Stimulated activated CD8-positive, alpha-beta memory T cell treated with anti-CD3 and anti-CD28 coated beads, Interleukin-15, amount 100 ng/mL, for 4 hours (primary cell): ENCODE measurements at places on chromosomes 16 and 17.

DNA sequence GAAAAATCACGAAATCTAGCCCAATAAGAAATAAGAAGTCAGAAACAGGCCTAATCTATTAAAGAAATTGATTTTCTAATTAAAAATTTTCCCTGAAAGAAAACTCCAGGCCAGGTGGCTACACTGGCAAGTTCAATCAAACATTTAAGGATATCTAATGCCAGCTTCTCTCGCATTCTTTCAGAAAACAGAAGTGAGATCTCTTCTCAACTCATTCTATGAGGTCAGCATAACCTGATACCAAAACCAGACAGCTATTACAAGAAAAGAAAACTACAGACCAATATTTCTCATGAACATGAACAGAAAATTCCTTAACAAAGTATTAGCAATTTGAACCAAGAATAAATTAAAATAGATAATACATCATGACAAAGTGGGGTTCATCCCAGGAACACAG, 52.4 kb downstream of the AXIN2 start:
- DNase-seq: no peak

DNA sequence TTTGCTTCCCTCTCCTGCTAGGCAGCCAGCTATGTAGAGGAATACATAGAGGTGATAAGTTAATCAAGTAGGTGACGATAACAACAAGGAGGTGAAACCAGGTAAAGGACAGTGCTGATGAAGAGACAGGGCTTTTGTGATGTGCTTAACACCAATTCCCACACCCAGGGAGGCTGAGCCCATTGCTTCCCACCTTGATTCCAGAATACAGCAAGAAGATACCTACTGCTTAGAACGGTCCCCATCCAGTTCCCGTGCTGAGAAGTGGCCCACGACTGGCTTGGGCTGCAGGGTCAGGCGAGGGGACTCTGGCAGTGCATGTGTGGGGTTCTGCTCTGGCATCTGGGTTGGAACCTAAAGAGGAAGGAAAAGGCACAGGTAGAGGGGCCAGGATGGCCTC, 16.1 kb upstream of the GFAP start:
- DNase-seq: no peak

DNA sequence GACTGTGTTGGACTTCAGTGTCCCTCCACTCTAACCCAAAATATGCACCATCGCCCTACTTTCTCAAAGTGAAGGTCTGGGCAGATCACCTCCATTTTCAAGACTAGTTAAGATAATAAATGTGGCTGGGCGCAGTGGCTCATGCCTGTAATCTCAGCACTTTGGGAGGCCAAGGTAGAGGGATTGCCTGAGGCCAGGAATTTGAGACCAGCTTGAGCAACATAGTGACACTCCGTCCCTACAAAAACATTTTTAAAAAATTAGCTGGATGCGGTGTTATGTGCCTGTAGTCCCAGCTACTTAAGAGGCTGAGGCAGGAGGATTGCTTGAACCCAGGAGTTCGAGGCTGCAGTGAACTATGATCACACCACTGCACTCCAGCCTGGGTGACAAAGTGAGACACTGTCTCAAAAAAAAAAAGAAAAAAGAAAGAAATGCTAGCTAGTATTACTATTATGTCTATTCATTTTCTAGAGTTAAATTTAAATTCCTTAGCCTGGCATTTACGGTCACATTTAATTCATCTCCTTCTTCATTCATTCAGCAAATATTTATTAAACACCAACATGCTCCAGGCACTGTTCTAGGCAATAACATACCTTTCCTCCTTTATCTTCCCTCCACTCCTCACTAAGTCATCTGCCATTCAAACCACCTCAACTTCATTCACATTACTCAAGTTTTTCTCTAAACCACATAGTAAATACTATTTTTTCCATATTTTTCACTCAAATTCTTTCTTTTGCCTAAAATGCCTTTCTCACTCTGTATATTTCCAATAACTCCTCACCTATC, 96.1 kb upstream of the XYLT1 start:
- no peak for DNase-seq

DNA sequence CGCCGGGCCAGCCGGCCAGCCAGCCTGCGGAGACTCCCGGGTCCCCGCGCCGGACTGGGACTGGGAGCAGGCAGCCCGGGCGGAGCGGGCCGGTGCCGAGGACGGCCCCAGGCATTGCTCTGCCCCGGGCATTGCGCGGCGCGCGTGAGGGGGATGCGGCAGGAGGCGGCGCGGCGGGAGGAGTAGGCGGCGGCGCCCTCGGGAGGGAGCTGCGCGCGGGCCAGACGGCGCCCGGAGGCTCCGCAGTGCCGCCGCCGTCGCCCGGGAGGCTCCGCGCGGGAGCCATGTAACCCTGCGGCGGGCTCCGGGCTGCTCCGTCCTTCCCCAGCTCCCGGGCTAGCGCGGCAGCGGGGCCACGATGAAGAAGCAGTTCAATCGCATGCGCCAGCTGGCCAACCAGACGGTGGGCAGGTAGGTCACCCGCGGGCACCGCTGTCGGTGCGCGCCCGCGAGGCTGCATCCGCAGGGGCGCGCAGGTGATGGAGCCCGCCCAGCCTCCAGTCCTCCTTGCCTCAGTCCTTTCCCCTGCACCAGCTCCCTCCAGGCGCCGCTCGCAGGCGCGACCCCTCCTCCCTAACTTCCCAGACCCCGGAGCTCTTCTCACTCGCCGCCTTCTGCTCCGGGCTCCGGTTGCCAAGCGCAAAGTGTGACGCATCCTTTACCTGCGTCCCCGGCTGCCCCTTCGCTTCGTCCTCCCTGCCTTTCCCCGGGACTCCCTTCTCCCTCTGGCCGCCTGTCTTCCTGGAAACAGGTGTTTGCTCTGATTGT, at the start of gene ARHGAP44:
ARHGAP44 (plus strand) TSS at position 18 of the 768 bp plus-strand sequence; CDS start at position 359, 341 bp downstream.
- no peak for DNase-seq

DNA sequence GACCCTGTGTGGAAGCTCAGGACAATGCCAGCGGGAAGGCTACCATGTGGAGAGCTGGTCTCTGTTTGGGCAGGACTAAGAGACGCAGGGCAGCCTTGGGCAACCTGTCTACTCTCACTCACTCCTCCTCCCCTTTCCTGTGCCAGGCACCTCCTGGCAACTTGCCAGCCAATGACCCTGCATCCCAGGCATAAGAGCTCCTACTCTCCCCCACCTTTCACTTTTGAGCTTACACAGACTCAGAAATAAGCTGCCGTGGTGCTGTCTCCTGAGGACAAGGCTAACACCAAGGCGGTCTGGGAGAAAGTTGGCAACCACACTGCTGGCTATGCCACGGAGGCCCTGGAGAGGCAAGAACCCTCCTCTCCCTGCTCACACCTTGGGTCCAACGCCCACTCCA, 2.6 kb downstream of the HBM start:
- DNase-seq: no peak

- no peak for DNase-seq
These were observed 52.5 kb upstream of the DHX40 start for GRCh38 chr17:59512844-59513385.

GRCh38 chr17:352421-353212, at the start of gene RPH3AL:
TSS of gene RPH3AL (minus strand) at chr17:352807. CDS start at chr17:327543, 25,264 bp downstream.
- no peak for DNase-seq

DNA sequence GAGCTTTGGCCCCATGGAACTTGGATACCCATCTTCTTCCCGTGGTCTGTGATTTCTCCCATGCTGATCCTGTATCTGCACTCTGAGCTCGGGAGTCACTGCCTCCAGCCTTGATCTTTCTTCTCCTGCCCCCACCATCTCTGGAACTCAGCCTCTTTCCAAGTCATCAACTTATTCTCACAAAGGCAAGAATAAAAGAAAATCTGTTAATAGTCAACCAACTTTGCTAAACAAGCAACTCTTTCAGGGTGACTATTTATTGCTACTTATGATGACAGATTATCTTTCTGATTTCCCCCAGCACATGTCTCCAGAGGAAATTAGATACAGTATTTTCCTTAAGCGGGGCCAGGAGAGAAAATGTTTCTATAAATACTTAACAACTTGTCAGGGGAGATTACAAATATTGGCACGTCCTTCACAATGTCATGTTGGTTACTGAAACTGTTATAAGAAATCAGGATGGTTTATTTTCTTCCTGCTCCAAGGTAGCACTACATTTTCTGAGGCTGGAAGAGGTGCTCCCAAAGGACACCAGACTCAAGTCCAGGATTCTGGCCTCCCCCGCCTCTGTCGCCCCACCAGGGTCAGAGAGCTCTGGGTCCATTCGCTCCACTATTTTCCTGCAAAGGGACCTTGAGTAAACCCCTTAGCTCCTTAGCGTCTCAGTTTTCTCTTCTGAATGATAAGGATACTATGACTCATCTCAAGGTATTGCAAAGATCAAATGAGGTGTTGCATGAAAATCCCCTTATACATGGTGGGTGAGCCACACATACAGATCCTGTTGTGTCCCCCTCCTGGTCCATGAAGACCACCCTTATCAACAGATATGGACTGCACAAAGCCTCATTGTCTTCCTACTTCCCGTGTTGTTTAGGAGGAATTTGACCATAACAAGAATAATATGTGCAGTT, 205.2 kb upstream of the WSCD1 start:
- no peak for DNase-seq

GRCh38 chr17:41118721-41119120, 548 bp upstream of the KRTAP4-11 start:
- no peak for DNase-seq

- no peak for DNase-seq
These were observed 29.8 kb downstream of the PITPNM3 start for GRCh38 chr17:6526362-6527152.

- DNase-seq: no peak
These were observed 140.6 kb downstream of the MAP2K6 start for GRCh38 chr17:69555056-69555455.

GRCh38 chr17:2936771-2937321, 126.6 kb downstream of the OR1D5 start:
- no peak for DNase-seq

DNA sequence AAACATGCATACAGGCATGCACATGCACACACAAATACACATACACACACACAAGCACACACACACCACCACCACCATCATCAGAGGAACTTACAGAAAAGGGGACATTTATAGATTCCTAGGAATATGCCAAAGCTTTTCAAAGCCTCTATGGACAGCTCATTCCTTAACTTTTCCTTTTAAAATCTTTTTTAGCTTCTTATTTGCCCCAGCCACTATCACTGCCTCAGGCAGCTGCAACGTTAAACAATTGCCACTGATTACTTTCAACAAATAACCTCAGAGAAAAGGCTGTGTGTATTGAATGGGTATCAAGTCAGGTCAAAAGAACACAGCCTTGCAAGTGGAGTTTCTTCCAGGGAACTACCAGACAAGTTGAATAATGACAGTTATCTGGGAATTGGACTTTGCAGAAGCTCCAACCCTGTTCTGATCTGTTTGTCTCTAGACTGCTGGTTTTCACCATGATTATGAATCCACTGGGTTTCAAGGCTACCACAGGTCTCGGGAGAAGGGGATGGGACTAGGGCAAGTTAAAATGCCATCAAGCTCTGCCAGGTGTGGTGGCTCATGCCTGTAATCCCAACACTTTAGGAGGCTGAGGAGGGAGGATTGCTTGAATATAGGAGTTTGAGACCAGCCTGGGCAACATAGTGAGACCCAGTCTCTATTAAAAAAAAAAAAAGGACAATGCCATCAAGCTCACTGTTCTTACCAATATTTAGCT, 21.9 kb upstream of the BEAN1 start:
- no peak for DNase-seq

DNA sequence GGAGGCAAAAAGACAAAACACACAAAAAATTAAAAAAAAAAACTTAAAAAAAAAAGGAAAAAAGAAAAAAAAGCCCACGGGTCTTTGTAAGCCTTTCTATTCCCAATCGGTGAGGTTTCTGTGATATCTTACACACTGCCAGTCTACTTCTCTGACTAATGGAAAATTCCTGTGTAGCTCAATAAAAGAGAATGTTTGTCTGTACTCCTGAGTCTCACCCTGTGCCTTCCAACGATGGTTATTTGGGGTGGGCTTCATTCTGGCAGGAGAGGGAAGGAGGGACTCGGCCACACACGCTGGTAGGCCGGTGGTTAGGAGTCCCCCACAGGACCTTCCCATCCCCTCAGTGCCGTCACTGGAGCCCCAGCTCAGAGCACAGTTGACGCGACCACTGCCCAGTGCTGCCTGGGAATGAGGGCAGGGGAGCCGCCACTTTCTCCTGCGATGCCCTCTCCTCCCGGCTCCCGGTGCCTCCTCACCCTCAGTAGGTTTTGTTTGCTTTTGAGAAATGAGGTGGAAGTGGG, 68.0 kb downstream of the AMFR start:
- DNase-seq: no peak

GRCh38 chr17:3040882-3041281, 22.5 kb downstream of the OR1D5 start:
- no peak for DNase-seq

DNA sequence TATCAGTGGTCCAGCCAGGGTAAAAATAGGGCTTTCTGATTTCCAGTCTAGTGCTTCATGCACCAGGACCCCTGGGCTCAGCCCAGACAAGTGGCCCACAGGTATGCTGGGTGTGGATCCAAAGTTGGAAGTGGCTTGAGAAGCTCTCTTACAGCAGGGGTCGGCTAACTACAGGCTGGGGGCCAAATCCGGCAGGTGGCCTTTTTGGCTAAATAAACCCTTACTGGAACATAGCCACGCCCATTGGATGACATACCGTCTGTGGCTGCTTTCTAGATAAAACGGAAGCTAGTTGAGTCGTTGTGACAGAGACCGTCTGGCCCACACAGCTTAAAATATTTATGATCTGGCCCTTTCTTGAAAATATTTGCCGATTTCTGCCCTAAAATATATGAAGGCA, 119.0 kb upstream of the CDC42EP4 start:
- DNase-seq: no peak

- no peak for DNase-seq
These were observed 6.4 kb downstream of the GRN start for GRCh38 chr17:44351464-44351863.

GRCh38 chr17:34479371-34479770, 100.0 kb upstream of the TMEM132E start:
- DNase-seq: no peak

- no peak for DNase-seq
These were observed 41.7 kb upstream of the IL34 start for GRCh38 chr16:70604407-70605282.

DNA sequence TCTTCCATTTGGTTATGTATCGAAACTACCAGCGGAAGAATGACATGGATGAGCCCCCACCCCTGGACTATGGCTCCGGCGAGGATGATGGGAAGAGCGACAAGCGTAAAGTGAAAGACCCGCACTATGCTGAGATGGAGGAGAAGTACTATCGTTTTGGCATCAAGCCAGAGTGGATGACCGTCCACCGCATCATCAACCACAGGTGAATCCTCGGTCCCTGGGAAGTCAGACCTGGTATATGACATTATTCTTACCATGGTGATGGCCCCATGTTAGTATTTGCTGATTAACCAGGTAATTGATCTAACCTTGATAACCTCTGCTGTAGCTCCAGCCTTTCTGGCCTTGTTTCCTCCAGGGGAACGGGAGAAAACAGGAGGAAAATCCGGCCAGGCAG, 8.5 kb downstream of the CHD3 start:
- DNase-seq: no peak

GRCh38 chr17:76558198-76559095, 18.6 kb downstream of the PRCD start:
- no peak for DNase-seq
